ENCODE measurements at places on chromosomes 7 and 10.

DNA sequence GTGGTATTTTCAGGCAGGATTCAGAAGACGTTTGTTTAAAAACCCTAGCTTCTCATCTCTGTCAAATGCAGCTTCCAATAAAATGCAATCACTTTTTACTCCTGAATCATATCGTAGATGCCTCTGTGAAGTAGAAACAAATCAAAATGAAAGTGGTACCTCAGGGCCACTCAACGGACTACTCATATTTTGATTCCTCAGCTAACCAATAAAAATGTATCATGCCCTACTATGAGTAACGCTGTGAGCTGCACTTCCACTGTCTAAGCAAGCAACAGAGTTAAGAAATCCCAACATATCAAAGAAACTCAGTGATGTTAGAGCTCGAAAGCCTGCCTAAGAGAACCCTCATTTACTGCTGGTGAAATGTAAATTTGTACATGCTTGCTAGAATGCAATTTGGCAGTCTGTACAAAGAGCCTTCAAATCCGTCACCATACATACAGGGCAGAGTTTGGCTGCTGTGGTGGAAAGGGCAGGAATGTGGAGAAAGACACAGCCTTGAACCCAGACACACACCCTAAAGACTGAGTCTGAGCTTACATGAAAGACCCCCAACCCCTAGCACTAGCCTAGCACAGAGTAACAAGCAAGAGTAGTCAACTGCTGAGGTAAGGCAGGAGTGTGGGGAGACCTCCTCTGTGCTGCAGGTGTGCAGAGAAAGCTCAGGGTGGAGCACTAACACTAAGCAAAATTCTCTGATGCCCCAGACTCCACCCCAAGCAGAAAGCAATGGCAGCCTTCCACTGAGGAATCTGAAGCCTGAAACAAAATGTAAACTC is 151.5 kb downstream of the ANK3 start:
- no peak for DNase-seq

GRCh38 chr7:4906682-4907081 is 23.2 kb upstream of the RADIL start:
- no peak for DNase-seq

GRCh38 chr7:126569402-126569801 is 683.3 kb downstream of the GRM8 start:
- no peak for DNase-seq

- DNase-seq: no peak
These were observed 130.2 kb upstream of the COBL start for GRCh38 chr7:51446785-51447184.

GRCh38 chr7:47957156-47957555 is 8.9 kb upstream of the PKD1L1 start:
- no peak for DNase-seq
